DMS 273 treated with DMSO at 0.1 percent for 48 hours (cell line): ENCODE measurements at places on chromosomes 3 and 15.

GRCh38 chr3:161700998-161701397 lies 204.4 kb downstream of the OTOL1 start:
- no peak for DNase-seq

GRCh38 chr15:98840053-98840452 lies 167.5 kb downstream of the PGPEP1L start:
- DNase-seq: no peak

DNA sequence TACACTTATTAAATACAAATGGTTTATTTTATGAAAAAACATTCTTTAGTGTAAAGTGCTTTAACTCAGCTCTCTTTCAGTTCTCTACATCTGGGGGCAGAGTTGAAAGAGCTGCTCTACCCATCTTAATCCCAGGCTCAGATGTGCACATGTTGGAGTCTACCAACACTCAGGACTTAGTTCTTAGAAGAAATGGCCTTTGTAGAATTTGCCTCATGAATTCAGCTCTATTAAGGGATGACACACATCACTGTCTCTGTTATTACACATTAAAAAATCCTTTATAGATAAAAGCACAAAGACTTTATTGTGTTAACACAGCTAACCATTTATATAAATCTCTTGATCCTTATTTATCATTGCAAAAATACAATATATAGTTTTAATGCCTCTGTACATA lies 31.7 kb upstream of the GSK3B start:
- no peak for DNase-seq

- DNase-seq: no peak
These were observed 99.8 kb upstream of the STRIT1 start for GRCh38 chr3:155393316-155393715.

DNA sequence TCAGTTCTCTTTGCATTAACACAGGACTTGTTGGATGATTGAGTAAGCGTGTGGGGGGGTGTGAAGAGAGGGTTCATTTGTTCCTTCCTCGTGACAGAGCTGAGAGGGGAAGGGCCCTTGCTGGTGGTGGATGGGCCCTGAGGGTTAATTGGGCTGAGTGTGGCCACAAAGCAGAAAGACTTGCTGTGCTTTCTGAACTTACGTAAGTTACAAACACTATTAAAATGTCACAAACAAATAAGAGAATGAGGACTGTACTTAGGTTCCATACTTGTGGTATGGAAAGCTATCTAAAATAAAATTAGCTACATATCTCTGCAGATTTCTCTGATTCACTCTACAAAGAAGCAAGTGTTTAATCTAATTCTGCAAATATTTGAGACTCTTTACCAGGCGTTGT lies 231.3 kb downstream of the LPP start:
- DNase-seq: no peak

GRCh38 chr15:51912528-51912927 lies 59.0 kb downstream of the LEO1 start:
- no peak for DNase-seq

- DNase-seq: no peak
These were observed 121.2 kb upstream of the RASGRP1 start for GRCh38 chr15:38685686-38686339.

- DNase-seq: no peak
These were observed 84.2 kb upstream of the ZNF280D start for GRCh38 chr15:56817321-56818080.

DNA sequence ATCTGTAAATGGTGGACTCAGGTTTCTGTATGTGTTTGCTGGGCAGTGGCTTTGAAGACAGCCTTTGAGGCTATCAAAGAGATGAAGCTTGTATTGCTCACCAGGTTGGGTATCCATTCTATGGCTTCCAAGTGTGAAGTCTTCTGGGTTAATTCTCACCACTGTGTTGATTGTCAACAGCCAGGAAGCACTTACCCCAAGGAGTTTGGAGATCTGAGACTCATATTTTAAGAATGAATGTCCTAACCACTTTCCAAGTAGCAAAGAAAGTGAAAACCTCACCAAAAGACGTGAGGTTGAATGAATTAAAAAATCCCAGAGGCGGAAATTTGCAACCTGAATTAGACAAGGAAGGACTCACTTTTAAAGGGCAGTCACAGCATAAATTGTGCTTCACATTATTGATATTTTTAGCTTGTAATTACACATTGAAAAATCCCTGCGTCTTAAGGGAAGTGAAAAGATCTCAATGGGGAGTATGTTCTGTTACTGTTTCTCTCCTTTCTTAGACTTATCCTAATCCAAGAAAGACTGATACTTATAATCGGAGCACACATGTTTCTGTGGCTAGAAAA lies 304.0 kb upstream of the TPRG1 start:
- no peak for DNase-seq

DNA sequence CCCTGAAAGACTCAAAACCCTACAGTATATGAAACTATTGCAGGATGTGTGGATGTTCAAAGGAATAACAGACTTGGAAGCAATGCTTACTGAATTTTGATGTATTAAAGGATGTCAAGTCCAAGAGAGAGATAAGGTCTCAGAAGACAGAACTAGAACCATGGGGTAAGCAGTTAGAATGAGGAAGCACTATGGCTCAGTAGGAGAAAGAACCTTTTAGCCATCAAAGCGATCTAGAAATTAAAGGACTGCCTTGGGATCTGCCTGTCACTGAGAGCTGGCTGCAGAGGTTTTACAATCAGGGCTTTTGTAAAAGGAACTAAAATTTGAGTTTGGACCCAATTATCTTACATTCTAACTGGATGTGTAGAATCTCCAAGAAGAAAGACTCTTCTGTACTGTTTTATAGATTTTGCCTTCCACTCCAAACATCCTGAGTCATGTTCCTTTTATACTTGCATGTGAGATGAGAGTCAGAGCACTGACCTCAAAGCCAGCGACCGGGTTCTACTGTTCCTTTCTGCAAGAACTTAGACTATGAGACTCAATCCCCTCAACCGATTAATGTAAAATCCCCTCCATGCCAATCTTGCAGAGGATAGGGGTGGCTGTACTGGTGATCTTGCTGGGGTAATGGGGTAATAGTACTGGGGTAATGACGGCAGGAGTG lies 412.3 kb upstream of the TPRG1 start:
- DNase-seq: no peak

GRCh38 chr3:111366515-111366914 lies 175.5 kb upstream of the CD96 start:
- no peak for DNase-seq

DNA sequence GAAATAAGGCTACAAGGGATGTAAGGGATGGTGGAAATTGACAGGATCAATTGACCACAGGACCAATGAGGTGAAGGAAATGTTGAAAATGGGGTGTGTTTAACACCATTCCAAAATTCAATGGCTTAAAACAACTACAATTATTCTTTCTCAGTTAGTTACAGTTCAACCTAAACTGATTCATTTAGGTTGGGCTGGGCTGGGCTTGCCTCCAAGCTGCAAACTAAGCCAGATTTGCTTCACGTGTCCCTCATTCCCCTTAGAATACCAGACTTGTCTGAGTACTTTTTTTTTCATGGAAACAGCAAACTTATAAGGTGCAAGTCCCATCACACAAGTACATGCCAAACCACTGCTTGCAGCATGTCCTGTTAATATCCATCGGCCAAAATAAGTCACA lies 280.1 kb downstream of the NEK10 start:
- DNase-seq: no peak

DNA sequence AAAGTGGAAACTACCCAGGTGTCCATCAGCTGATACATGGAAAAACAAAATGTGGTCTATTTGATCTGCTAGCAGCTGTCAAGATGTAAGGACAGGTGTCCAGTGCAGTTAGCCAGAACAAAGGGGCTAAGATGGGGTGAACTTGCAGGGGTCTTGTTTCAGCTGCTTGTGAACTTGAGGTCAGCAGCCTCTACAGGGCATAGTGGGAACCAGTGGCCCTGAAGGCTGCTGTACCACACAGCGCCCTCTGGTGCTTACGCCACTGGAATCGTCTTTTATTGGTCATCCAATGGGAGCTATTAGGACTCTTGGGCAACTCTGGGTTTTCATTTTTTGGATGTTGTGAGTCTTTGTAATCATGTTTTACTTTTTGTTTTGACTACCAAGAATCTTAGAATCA lies 62.2 kb upstream of the CTSH start:
- no peak for DNase-seq

- no peak for DNase-seq
These were observed 30.2 kb upstream of the MORF4L1 start for GRCh38 chr15:78842519-78842918.
